Activated CD4-positive, alpha-beta memory T cell treated with anti-CD3 and anti-CD28 coated beads for 36 hours (primary cell): ENCODE measurements at places on chromosomes 1 and 21.

GRCh38 chr21:42187976-42188653 lies 30.8 kb upstream of the ABCG1 start:
- DNase-seq = peak; percentile 92

DNA sequence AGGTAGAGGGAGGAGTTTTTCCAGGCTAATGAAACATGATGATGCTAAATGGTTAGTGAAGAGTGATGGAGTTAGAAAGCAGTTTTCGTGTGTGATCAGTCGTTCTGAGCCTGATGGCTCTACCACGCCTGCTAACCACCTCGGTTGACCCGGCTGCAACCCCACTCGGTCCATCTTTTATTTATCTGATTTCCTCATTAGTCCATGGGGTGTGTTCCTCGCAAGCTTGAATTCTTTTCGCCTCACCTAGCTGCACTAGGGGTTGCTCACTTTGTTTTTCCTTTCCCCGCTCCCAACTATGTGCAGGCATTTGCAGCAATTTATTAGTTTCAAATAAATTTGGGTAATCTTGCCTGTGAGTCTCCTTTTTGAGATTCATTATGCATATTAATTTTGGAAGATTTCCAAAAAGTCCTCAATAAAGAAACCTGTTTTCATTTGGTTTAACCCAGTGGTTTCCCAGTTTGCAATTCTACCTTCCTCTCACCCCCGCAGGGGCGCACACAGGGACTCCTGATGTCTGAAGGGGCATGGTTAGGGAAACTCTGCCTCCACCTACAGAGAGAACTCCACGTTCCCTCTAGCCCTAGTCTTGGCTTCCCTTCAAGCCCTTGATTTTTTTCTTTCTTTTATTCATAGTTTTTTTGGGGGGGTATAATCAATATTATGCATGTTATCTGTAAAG lies 12.6 kb downstream of the B3GALT5 start:
- no peak for DNase-seq

GRCh38 chr1:41486371-41487125 lies 2.1 kb upstream of the EDN2 start:
- peak; percentile 40 for DNase-seq

DNA sequence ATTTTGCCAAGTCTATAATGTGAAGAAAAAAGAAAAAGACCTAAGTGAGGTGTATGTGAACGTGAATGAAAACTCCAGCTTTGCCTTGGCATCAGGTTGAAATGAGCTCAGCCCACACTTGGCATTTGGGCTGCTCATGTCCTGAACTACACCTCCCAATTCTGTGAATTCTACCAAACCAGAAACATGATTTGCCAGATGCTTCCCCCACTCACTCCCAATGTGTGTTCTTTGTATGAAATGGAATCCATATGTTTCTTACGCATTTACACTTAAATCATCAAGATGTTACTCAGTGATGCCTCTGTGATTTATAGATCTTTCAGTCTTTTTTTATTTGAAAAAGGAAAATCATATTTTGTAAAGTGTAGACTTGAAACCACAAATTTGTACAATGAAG lies 32.8 kb upstream of the RUNX1 start:
- no peak for DNase-seq

- no peak for DNase-seq
Measured at GRCh38 chr1:200977071-200977754, 46.3 kb downstream of the KIF21B start.

DNA sequence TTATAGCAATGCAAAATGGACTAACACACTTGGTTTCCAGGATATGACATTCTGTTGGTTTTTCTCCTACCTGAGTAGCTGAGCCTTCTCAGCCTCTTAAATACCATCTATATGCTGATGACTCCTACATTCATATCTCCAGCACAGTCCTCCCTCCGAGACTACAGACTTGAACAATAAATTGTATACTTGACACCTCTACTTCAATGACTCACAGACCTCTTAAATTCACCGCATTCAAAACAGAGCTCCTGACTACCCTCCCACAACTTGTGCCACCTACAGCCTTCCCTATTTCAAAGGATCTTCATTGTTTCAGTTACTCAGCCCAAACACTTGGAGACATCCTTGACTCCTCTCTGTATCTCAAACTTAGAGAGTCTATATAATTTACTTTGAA lies 66.8 kb upstream of the ASB17 start:
- no peak for DNase-seq

GRCh38 chr1:226365831-226366231 lies 42.1 kb downstream of the PARP1 start:
- DNase-seq = no peak

GRCh38 chr1:179821524-179821923 lies 56.1 kb downstream of the TOR1AIP2 start:
- no peak for DNase-seq

- no peak for DNase-seq
Measured at GRCh38 chr1:31306278-31306677, 9.4 kb downstream of the ZCCHC17 start.

DNA sequence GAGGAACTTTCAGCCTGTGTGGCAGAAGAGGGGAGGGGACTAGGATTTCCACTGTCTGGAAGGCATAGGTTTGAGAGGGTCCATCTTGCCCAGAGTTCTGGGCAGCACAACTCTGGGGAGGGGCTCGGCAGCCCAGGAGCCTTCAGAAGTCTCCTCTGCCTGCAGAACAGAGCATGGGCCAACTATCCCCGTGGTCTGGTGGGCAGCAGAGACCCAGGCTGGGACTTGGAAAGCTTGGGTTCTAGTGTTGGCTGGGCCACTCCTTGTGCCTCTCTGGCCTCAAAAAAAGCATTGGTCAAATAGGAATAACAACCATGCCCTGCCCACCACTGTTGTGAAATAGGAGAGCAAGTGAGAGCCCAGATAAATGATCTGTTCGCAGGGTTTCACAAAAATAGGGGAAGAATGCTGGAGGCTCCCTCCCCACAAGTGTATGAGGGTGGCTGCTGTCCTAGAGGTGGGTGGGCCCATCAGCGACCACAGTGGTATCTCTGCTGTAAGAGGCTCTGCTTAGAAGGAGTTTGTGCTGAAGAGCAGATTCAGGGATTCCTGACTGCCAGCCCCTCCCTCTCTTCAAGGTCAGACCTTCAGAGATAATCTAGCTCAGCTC lies 8.9 kb downstream of the EPHA10 start:
- no peak for DNase-seq

- DNase-seq = no peak
Measured at GRCh38 chr21:41651830-41652229, 115.0 kb downstream of the RIPK4 start.

DNA sequence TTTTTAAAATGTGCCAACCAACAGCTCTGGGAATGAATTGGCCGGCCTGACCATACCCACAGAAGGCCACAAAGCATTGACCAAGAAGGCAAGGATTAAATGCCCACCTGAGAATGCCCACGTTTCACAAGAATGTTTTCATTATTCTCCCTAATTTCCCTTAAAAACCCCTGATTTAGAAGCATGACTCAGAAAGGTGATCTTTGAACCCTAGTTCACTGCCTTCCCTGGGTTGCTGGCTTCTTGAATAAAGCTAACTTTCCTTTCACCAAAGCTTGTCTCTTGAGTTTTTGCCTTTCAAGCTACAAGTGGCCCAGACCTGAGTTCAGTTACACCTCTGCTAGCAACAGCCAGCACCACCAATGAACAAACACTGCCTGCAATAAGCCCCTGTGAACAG lies 14.4 kb upstream of the MRPL55 start:
- DNase-seq = no peak

DNA sequence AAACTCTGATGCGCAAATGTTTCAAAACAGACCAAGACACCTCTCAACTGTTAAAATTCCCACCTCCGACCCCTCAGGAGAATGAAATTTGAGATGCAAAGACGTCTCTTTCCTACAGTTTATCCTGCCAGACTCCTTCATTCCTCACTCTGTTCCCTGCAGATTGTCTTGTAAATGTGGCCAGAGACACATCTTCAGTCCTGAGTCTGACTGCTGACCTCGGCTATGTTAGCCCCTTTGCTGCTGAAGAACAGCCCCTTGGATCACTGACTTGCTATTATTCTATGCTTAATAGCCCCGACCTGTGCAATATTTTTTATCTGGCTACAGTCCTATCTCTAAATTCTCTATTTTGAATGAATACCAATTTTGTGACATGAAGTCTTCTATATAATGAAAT lies 16.6 kb upstream of the ESRRG start:
- no peak for DNase-seq

GRCh38 chr1:225137976-225138375 lies 208.5 kb downstream of the DNAH14 start:
- DNase-seq = no peak

- no peak for DNase-seq
Measured at GRCh38 chr21:28723646-28724045, 269.0 kb downstream of the LTN1 start.

DNA sequence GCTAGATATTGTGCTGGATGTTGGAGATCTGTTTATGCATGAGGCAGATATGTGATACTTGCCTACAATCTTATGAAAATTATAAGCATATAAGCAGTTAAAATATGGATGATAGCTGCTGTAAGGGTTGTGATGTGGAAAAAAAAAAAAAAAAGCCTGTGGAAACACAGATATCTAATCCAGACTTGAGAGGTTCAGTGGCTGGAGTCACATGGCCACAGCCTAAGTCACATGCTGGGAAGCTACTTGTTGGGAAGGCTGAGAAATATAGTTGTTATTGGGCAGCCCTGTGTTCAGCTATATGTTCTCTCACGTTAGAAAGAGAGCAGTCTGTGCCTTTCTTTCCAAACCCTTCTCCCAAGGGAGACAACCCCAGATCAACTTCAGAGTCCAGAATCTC lies 15.1 kb downstream of the RAVER2 start:
- no peak for DNase-seq

DNA sequence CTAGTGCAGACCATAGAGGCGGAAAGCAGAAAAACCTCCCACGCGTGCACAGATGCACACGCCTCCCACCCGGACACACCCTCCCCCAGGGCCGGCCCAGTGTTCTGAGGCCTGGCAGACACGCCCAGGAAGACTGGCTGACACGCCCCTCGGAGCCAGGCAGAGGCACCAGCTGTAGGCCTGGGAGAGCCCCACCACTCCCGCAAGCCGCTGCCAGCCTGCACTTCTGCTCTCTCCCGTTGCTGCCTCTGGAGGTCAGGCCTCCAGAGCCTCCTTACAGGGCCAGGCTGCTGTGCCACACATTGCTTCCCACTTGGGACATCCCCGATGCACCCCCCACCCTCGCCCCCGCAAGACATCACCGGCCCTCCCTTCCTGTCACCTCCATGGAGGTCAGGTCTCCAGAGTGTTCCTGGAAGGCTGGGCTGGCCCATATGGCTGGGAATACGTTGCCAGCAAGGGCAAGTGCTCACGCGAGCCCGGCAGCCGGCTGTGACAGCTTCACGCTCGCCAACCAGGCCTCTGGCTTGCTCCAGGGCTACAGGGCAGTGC lies 40.4 kb downstream of the CASZ1 start:
- DNase-seq = peak; percentile 69

DNA sequence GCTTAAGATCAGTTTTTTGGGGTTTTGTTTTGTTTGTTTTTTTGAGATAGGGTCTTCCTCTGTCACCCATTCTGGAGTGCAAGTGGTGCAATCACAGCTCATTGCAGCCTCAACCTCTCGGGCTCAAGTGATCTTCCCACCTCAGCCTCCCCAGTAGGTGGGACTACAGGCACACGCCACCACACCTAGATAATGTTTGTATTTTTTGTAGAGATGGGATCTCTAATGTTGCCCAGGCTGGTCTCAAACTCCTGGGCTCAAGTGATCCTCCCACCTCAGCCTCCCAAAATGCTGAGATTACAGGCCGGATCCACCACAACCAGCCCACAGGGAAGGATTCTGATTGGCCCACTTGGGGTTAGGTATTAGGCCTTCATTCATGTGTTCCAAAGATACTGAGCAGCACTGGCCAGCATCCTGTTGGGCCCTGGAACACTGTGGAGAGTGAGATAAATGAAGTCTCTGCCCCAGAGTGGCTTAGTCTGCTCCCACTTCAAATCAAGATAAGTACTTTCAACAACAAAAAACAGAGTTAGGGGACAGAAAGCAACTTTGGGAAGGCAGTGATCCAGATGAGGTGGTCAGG lies 54.7 kb downstream of the PTP4A2 start:
- no peak for DNase-seq

DNA sequence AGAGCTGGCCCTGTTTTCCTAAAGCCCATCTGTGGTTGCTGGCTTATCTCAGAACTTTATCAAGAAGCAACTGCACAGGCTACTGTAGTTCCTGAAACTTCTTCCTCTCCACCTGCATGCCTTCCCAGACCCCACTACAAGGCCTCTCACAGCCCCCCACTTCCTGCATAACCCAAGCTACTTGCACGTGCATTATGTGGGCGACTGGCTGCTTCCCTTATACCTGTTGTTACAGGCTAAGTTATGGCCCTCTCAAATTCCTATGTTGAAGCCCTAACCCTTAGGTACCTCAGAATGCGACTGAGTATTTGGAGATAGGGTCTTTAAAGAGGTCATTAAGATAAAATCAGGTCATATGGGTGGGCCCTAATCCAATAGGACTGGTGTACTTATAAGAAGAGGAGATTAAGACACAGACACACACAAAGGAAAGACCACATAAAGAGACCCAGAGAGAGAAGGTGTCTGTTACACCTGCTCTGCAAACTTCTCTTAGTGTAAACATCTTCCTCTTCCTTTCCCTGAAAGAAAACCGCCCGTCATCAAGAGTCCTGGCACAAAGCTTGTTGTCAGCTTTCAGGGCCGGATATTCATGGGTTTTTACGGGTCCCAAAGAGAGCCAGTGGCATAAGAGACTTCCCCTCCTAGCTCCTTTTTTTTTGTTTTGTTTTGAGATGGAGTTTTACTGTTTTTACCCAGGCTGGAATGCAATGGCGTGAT lies 5.1 kb downstream of the ZNF496 start:
- no peak for DNase-seq

GRCh38 chr1:69502991-69503390 lies 64.7 kb upstream of the LRRC7 start:
- DNase-seq = no peak

- DNase-seq = no peak
Measured at GRCh38 chr1:7826363-7826762, 26.5 kb downstream of the UTS2 start.
